Islet precursor cell (in vitro differentiated cells): ENCODE measurements at places on chromosomes 2 and 18.

DNA sequence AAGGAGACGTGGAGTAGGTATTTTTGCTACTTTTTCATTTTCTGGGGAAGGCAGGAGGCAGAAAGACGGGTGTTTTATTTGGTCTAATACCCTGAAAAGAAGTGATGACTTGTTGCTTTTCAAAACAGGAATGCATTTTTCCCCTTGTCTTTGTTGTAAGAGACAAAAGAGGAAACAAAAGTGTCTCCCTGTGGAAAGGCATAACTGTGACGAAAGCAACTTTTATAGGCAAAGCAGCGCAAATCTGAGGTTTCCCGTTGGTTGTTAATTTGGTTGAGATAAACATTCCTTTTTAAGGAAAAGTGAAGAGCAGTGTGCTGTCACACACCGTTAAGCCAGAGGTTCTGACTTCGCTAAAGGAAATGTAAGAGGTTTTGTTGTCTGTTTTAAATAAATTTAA, 3.4 kb downstream of the FZD7 start:
- no peak for DNase-seq

DNA sequence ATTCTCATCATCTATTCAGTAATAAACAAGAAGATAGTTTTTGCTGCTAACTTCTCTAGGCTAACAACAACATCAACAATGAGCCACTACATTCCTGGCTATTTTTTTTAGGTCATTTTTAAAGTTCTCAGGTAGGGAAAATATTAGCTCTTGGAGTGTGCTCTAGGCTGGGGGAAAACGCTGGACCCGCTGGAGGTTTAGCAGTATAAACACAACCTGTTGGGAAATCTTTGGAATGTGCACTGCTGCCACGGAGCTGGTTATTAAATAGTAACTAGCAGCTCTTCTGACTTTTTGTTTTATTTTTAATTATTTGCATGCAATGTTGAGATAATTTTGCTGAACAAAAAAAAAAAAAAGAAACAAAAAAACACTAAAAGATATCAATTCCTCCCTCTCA, 892.1 kb upstream of the ACVR2A start:
- no peak for DNase-seq

DNA sequence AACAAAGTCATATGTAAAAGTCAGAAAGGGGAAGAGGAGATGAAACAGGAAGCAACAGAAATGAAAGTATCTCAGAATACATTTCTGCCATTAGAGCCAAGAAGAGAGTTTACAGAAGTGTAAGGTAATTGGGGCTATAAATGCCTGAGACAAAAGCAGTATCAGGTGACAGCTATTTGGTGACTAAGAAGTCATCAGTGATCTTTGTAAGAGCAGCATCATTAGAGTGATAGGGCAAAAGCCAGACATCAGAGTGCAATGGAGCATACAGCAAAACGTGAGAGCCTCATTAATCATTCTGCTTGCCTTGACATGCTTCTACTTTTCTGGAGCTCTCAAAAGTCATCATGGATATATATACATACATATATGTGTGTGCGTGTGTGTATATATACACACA, 804.7 kb upstream of the PIK3C3 start:
- no peak for DNase-seq

- DNase-seq = no peak
Observed at GRCh38 chr2:200267350-200267749, 39.1 kb upstream of the SPATS2L start.

DNA sequence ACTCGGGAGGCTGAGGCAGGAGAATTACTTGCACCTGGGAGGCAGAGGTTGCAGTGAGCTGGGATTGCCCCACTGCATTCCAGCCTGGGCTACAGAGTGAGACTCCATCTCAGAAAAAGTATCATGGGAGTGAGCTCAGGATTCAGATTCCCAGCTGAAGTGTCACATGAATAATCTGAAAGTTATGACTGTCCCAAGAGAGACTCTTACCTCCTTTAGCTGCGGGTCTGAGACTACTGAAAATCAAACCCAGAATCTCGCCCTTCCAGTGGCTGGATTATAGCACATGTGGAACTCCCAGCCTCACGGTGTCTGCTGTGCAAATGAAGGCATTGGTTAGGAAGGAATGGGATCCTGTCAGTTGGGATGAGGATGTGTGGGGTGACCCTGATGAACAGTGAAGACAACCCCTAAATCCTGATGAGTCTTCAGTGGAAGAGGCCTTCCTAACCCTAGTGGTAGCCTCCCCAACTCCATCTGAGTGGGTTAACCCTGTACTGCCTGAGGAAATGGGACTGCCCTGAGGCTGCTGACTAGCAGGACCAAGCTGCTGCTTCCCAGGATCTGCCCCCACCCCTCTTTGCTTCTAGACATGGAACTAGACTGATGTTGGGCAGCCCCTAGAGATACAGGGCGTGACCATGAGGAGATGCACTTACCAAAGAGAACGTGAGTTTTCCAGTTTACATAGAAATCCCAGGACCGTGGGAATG, 16.5 kb downstream of the BOK start:
- DNase-seq = peak; percentile 48

GRCh38 chr18:48035556-48035860, 105.0 kb upstream of the SMAD2 start:
- no peak for DNase-seq
